ENCODE measurements at places on chromosomes 3 and 15.

DNA sequence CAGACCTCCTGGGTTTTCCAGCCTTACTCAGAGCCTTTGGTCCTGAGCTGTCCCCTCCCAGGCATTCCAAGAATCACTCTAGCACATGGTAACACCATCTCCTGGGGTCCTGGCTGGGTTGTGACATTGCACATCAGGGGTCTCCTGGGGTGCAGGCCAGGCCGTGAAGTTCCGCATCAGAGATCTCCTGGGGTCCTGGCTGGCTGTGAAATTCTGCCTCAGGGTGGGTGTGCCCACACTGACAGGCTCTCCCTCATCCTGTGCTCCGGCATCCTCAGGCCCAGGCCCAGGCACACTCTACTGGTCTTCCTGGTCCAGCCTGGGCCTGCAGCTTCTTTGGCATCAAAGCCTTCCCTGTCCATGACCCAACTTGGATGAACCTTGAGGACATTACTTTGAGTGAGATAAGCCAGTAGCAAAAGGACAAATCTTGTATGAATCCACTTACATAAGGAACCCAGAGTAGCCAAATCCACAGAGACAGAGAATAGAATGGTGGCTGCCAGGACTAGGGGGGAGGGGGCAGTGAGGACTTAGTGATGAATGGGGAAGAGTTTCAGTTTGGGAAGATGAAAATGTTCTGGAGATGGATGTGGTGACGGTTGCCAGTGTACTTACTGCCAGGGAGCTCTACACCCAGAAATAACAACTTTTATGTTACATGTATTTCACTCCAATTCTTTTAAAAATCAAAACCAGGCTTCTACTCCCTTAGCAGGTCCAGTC, 49.1 kb upstream of the KLF13 start:
- no peak for DNase-seq

GRCh38 chr3:43707998-43708397, 17.3 kb downstream of the ABHD5 start:
- peak; percentile 15 for DNase-seq

GRCh38 chr3:30776186-30776815, 118.2 kb downstream of the GADL1 start:
- DNase-seq, result no peak

- DNase-seq, result peak; percentile 42
These were observed 49.0 kb downstream of the MSL2 start for GRCh38 chr3:136146981-136147729.

DNA sequence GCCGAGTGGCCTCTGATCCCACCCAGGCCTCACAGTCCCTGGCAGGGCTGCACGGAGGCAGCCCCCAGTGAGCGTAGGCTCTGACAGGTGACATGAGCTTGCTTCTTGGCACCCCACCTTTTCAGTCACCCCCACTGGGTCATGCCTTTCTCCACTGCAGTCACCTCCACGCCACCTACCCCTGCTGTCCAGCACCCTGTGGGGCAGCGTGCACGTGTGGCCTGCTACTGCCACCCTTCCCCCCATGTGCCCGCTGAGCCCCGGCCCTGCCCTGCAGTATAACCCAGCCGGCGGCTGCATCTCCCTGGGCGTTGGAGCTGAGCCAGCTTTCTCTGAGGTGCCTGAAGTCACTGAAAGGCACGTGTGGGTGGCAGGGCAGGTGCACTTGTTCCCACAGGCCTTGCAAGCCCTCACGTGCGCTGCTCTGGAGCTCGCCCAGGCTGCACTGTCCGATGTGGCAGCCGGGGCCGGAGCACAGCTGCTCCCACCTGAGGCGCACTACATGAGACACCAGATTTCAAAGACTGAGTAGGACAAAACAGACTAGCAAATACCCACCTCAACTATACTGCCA, 65.6 kb downstream of the NIPA2 start:
- DNase-seq, result no peak

- DNase-seq, result no peak
These were observed 107.8 kb upstream of the CNTN3 start for GRCh38 chr3:74722211-74722610.

DNA sequence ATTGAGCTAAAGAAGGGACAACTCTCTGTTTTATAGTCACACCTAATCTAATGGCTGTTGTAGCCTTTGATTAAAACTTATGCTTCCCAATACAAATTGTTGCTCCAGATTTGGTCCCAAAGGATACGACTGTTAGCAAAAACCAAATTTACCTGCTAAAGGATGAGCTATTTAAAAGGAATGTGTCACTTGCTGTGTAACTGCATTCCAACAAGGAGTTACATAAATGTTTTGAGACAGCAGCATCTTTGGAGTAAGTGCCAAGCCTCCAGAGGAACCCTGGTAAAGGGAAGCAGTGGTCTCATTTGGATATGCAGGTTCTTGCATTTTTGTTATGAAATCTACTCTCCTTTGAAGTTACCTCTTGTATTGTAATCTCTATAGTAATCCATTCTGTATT, 233.3 kb downstream of the THSD4 start:
- no peak for DNase-seq

DNA sequence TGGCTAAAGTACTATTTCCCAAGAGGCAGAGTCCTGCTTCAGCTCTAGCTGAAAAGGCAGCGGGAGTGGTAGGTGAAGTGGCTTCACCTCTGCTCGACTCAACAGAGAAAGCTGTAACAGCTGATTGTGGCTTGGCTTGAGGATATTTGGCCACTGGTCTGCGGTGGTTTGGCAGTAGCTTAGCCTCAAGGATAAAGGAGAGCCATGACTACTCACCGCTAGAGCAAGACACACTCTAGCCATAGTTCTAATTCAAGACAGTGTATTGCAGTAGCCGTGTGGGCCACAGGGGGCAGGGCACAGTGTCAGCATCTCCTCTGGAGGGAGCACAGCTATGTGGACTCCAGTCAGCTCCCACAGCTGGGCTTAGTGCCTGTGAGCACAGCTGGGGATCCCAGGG, 23.5 kb downstream of the TPRG1 start:
- DNase-seq, result no peak

DNA sequence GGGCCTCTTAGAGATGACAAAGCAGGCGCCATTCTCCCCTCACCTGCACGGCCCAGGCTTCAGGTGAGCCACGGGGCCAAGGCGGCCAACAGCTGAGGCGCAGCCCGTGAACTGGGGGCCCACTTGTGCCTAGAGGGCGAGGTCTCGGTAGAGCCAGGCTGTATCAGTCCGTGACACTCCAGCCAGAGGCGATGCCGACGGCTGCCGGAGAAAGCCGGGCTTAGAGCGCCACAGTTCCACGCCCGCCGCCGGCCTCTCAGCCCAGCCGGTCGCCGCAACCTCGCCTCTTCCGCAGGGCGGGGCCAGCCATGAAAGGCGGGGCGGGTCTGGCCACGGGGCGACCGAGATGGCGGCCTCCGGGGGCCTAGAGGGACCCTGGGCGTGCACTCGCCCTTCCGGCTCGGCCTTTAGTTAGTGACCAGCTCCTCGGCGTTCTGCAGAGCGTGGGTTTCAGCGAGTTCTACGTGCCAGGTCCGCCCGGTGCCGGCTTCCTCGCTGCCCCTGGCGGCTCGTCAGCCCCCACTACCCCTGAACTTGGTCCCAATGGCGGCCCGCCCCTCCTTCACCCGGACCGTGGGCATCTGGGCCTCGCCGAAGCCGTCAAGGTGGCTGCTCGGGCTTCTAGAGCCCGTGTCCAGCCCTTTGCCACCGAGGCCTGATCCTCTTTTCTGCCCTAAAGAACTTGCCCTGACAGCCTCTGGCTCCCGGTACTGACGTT, at the start of gene ZNF621:
ZNF621 (plus strand) TSS at position 393 of the 718 bp plus-strand sequence. CDS start 881 bp downstream, outside the sequence.
- DNase-seq, result peak; percentile 92

- peak; percentile 88 for DNase-seq
These were observed 51.8 kb upstream of the GATM start for GRCh38 chr15:45429941-45430792.

- no peak for DNase-seq
These were observed 118.9 kb upstream of the MEIS2 start for GRCh38 chr15:37219211-37219701.

DNA sequence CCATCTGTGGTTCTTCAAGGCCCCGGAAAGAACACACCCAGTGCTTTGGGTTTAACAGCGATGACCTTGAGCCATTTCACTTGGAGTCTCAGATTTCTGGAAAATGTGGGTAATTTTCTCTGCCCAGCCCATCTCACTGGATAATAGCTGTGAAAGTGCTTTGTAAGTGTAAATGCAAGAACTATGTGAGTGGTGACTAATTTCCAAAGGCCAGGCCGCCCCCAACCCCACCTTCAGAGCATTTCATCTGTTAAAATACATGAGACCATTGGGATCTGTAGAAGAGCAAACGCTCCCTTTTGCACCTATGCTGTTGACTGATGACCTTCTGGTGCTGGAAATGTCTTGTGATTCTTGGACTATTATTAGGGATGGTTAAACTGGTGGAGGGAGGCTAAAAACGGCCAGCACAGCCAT, 196.8 kb upstream of the LPP start:
- DNase-seq, result no peak

DNA sequence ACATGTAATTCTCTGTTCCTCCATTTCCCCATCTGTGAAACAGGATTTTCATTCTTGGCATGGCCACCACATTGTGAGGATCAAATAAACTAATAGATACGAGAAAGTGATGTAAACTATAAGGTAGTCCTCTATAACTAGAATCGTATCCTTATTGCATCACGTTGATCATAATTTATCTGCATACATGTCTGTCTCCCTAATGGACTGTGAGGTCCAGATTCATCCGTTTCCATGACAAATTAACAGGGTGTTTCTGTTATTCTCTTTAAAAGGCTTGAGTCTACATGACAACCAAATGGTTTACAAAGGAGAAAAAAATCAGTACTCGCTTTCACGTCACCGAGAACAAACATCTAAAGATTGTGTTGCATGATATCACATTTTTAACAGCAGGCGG, 53.0 kb downstream of the SST start:
- DNase-seq, result no peak

DNA sequence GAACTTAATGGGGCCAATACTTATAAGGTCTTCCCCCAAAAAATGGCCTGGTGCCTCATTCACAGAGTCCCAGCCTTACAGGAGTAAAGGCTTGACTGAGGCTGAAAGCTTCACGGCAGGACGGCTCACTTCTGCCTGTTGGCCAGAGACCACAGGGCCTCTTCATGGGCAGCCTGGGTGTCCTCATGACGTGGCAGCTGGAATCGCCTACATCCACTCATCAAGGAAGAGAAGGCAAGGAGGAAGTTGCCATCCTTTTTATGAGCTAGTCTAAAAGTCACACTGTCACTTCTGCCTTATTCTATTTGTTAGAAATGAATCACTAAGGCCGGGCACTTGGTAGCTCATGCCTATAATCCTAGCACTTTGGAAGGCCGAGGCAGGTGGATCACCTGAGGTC, 89.3 kb upstream of the DGKG start:
- no peak for DNase-seq

DNA sequence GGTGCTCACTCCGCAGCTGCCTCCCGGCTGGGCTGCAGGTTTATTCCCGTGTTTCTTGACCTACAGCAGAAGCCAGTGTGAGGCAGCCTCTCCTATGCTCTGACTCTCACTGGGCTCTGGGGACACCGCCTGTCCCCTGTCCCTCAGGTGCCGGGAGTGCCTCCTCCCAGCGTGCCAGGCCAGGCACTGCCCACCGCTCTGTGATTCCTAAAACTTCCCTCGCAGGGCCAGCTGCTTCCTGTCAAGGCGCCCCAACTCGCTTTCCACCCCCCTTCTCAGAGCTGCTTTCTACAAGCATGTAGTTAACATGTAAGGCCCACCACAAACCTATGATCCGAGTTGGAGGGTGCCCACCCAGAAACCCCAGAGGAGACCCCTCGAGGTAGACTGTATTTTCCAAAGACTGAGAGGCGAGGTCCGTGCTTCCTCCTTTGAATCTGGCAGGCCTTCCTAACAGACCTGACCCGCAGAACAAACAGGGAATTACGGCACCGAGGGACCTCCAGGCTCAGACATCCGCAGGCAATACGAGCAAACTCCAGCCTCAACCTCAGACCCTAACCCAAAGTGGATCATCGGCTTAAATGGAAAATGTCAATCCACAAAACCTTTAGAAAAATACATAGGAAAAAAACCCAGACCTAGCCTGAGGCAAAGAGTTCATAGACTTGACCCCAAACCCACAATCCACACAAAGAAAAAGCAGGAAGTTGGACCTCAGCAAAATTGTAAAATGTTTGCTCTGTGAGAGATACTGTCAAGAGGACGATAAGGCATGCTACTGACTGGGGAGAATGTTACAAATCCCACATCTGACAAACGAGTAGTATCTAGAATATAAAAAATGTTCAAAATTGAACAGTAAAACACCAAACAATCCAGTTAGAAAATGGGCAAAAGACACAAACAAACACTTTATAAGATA, 121.3 kb upstream of the IQSEC1 start:
- DNase-seq, result no peak

- no peak for DNase-seq
These were observed 414.5 kb upstream of the MDFIC2 start for GRCh38 chr3:70726961-70727360.

DNA sequence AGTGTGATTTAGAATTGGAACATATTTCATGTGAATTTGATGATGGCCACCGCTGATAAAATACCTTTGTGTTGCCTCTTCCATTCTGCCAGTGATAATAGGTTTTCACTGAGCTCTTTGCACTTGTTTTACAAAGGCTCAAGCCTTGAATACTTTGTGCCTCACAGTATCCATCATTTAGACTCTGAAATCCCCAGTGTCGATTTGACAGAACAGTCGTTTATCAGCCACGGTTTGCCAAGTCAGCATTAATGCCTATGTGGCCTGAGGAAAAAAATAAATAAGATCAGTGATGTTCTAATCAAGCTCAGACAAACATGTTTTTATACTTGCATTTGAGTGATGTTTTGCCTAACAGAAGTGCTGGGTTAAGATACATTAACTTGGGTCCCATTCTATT, 399.1 kb downstream of the RBMS3 start:
- no peak for DNase-seq

DNA sequence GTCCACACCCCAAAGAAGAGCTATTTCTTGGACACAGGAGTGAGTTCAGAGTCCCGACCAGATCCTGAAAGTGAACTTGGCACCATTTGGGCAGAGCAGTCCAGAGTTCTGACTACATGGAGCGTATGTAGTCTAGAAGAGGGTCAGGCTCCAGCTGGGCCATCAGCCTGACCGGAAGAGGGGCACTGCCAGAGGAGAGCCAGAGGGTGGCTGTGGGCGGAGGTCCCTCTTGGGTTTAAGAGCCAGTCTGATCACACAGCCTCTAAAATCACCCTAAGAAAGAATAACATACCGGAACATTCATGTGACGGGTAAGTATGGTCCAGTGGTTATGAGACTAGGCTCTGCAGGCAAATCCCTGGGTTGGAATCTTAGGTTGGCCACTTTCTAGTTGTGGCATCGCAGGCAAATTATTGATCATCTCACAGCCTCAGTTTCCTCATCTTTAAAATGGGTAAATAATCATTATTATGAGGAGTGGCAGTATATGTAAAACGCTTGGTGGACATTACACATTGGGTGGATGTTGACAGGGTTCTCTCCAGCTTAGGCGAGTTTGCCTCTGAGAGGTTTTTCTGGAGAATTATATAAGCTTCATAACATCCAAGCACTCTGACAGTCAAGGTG, 2.1 kb upstream of the RAP2B start:
- peak; percentile 42 for DNase-seq

DNA sequence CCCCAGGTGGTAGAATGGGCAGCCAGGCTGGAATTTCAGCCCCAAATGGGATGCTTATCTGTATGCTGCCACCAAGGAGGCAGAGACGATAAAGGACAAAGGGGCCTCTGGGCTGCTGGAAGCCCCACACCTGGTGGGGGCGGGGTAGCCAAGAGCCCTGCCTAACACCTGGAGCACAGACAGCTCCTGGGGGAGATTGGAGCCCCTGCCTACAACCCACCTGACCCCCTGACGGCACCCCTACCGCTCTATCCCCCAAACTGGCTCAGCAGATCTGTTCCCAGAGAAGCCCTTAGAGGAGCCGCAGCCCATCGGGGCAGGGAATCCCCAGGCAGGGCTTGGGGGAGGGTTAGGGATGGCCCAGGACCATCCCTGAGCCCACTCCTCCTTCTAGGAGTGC, 15.8 kb upstream of the SEMA3F start:
- DNase-seq, result no peak

- DNase-seq, result no peak
These were observed 43.8 kb downstream of the SPSB4 start for GRCh38 chr3:141094790-141095545.
